Urinary bladder (tissue), 4 donors: ENCODE measurements at places on chromosomes 6 and 20. TPM values are rescaled to one million over a fixed set of nuclear protein-coding genes. Genes with fewer than 3 reads are reported as not detected.

GRCh38 chr6:130500693-130501092 lies 134.9 kb downstream of the TMEM200A start:
- no peak for DNase-seq

Gene PTK6
- 3.4 TPM for polyA plus RNA-seq

GRCh38 chr6:80789912-80790570 lies 683.6 kb downstream of the BCKDHB start:
- DNase-seq: no peak

DNA sequence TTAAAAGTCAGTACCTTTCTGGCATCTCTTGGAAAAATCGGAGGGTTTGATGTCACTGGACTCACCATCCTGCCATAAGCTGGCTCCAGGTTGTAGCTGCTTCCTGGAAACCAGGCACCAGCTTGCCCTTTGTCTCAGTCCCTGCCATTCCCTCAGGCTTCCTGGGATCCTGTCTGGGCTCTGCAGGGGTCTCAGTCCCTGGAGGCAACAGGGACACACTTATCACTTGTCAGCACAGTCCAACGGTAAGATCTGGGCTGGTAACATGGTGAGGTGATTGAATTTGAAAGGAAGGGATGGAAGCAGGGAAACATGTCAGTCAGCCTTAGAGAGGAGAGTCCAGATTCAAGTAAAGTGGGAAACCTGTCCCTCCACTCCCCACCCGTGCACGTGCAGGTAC lies 147.6 kb upstream of the ECI2 start:
- DNase-seq: no peak

Gene C20orf144
- 0.03 TPM for polyA plus RNA-seq

Gene FAM83B
- 0.72 TPM for polyA plus RNA-seq

DNA sequence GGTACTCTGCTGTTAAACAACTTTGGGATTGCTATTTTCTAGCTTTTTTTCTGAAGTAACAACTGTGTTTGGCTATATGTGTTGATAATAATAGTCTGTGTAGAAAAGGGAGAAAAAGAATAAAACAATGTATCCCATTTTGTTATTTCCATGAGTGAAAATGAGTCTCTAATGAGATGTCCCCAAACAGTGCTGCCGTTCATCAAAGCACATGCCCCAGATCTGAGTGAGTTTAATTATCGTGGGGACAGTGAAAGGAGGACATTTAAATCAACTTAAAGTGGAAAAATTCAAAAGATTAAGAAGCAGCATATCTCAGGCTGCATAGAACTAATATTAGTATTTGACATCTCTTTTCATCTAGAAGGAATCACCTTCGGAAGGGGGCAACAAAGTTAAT lies 59.6 kb downstream of the NCOA7 start:
- DNase-seq: no peak

GRCh38 chr20:43363506-43363905 lies 94.2 kb upstream of the SRSF6 start:
- DNase-seq: no peak

DNA sequence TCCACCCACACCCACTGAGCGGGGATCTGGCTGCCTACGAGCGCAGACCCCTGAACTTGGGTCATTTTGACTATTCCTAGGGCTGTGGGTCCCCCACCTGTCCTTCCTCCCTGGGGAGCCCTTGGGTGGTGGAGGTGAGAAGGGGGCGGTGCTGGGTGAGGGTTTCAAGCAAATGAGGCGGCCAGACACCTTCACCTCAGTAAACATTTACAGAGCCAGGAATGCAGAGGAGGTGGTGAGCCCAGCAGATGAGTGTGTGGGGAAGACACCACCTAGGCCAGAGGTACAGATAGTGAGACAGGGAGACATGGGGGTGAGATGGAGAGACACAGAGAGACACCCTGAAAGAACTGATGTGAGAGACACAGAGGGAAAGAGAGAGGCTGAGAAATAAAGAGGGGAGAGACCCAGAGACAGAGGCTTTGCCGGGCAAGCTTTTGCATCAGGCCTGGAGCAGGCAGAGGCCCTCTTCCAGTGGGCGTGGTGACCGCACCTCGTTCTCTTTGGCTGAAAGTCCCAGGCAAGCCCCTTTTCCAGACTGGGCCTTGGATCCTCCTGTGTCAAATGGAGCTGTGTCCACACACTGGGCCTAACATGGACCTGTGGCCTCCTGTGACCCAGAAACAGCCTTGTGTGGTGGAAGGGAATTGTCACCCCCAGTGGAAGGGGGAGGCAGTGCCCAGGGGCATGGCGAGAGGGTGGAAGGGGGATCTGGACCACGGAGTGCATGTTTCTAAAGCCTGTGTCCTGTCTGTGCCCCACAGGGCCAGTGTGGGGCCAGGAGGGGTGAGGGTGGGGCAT lies 29.7 kb downstream of the CEBPB start:
- no peak for DNase-seq

Gene NR2E1
- polyA plus RNA-seq: not detected

DNA sequence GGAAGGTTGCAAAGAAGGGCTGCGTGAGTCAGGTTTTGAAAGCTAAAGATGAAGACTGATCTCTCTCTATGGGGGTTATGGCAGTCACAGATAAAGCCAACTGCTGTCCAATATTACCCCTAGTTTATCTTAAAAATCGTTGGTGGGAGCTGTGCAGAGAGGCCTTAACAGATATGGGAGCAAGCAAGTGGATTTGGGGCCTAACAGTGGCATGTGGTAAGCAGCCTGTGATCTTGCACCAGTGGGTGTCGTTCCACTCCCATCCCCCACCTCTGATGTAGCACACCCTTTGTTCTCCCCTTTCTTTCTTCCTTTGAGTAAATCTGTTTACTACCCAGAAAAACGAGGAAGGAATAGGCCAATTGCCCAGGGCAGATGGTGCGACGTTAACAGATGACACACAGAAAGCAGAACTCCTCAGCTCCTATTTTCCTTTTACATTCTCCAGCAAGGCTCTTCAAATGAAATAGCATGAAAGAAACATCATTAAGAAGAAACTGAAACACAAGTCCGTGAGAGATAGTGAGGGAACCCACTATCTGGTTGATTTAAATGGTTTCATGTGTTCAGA lies 274.1 kb upstream of the CITED2 start:
- no peak for DNase-seq

DNA sequence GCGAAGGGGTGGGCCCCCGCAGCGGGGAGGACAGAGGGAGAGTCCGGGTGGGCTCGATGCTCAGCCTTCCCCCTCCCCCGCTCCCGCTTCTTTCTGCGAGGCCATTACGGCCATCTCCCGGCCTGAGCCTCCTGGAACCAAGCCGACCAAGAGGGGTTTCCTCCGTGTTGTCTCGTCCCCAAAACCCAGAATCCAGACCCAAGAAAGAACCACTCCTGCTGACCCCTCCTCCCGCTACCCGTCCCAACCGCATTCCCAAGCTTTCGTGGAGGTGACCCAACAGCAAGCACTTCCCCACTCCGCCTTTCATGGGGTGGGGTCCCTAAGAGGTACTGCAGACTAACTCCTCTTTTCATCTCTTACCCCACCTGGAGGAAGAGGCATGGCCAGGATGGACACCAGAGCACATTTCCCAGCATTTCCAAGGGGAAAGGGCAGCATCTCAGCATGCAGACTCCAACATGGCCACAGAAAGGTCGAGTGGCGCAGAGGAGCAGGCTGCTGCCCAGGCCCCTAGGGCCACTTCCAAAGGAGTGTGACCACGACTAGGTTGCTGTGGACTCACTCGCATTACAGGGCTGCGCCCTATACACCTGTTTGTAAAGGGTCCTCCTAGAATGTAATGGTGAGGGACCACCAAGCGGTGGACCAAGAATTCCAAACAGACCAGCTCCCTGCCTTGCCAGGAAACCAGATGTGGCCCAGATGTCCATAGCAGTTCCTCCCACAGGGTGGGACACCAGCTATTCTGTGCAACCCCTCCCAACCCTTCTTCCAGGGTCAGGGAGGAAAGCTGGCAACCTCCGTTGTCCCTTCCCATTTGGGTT lies 53.4 kb downstream of the MRPL14 start:
- DNase-seq: no peak

Gene CLIC5
- 2.4 TPM for polyA plus RNA-seq
